ENCODE measurements at places on chromosomes 12 and 14.

DNA sequence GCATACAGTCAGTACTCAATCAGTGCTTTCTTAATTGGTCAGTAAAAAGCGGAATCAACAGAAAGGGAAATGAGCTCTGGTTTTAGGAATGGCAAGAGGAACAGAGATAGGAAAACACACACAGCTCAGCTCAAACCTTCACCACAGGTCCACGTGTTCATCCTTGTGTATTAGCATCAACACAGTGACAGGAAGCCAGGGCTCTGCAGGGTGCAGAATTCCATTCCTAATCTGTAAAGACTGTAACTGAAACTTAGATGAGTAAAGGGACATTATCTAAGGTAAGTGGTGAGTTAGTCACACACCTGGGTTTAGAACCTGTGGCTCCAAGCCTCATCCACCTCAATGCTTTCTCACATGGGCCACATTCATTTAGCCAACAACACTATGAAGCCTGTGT is 1242.2 kb upstream of the TMEM132C start:
- DNase-seq, result no peak

DNA sequence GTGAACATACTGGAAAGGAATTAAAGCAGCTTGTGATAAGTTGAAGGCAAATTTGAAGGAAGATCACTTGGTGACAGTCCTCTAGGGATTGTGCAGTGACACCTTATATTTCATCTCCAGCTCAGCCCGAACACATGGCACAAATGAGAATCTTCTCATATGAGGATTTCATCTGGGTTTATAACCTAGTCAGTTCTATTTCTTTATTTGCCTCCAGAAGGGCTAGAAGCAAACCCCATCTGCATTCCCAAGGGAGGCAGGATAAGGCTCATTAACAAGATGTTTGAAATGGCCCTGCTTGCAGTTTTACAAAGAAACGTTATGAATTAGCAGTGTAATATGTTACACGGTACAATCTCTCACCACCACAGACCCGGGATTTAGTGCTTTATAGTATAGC is 90.7 kb upstream of the KRR1 start:
- DNase-seq, result no peak

DNA sequence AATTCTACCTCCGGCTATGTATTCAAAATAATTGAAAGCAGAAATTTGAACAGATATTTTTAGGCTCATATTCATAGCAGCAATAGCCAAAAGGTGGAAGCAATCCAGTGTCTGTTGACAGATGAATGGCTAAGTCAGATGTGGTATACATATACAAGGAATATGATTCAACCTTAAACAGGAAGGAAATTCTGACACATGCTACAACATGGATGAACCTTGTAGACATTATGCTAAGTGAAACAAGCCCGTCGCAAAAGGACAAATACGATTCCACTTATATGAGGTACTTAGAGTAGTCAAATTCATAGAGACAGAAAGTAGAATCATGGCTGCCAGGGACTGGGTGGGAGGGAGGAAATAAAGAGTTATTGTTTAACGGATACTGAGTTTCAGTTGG is 331.6 kb downstream of the PCNX1 start:
- DNase-seq, result no peak

GRCh38 chr14:82180139-82180538 is 646.5 kb upstream of the SEL1L start:
- DNase-seq, result no peak

- DNase-seq, result no peak
These were observed 38.5 kb downstream of the LRIG3 start for GRCh38 chr12:58881816-58882215.

DNA sequence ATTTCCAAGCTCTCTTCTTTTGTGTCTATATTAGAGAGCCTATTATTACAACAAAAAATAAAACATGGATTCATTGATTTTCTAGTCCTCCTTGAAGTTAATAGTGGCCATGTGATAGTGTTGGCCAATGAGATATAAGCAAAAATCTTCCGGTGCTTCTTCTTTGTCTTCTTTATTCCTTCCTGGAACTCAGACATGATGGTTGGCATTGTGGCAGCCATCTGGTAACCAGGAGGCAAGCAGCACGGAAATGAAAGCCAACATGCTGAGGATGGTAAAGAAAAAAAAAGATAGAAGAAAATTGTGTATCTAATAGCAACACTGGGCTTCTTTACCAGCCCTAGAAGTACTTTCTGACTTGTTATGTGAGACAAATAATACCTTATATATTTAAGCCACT is 50.8 kb upstream of the SEL1L start:
- no peak for DNase-seq

DNA sequence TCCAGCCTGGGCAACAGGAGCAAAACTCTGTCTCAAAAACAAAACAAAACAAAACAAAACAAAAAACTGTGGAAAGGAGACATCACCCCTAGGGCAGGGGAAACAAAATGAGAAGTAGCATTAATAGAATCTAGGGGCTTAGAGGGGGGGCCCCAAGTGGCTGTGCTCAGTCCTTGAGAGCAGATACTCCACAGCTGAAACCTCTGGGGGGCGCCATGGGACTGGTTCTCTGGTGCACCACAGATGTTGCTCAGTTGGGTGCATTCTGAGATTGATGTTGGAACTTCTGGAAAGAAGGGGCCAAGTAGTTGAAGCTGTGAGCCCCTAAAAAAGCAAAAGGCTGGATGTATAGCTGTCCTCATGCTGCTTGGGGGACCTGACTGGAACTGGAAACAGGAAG is 11.8 kb upstream of the SYNE2 start:
- no peak for DNase-seq

DNA sequence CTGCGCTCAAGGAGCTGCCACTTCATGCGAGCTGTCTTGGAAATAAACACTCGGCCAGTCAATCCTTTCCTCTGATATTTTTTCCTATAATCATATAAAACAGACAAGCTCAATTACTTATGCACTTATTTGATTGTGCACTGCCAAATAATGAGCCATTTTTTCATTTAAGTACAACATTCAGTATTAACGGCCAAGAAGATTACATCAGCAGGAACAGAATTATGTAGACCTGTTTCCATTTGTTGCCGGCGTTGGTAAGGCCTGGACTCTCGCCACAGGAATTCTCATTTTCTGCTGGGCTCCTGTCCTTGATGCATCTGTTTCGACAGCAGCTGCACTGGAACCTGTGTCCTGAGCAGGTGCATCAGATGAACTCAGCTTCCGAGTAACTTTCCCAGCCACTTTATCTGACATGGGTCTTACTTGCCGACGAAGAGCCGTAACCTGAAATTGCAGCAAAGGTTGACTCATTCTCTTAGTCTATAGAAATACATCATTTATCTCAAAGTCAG is 110.2 kb downstream of the KIF21A start:
- DNase-seq, result no peak

DNA sequence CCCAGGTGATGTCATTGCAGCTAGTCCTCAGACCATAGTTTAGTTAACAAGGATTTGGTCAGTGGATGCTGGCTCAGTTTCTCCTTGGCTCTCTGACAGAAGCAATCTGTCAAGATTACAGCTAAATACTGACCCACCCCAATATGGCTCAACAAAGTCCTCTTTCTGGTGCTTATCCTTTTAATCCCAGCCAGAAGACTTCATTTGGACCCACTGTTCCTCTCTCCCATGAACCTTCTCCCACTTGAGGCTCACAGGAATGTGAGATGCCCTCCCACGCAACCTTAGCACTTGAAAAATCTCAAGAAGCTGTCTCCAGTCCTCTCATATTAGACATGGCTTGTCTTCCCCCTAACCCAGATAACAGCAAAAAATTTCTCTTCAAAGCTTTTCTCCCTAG is 47.7 kb downstream of the C12orf50 start:
- no peak for DNase-seq

DNA sequence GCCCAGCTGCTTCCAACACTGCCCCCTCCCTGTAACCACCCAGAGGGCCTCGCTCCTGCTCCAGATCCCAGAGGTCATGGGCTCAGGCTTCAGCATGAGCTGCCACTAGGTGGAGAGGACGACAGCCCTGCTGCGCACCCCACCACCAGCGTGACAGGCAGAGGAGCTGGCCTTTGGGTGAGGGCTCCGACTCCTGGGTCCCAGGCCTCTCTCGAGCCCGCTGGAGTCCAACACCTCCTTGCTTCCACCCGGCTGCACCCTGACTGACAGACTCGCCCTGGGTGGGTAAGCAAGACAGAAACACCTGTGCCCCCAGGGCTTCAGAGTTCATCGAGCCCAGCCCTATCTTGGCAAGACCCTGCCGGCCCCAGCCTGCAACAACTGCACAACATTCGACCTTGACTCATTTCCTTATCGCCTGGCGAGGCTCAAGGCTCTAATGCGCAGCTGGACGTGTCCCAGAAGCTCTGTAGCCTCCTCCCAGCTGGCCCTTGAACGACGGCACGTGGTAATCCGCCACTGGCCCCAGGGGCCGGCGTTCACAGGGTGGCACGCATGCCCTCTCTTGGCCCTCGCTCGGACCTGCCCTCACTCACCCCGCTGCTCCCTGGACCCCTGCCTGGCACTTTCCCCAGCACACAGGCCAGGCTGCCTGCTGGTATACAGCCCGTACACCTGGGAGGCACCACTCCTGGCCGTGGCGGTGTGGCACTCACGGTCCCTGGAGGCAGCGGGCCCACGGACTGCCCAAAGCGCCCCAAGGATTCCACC is 28.0 kb downstream of the VPS37B start:
- DNase-seq, result no peak

- DNase-seq, result no peak
These were observed 7.7 kb downstream of the BRF1 start for GRCh38 chr14:105292826-105293711.

GRCh38 chr12:13124656-13125505 is 21.4 kb upstream of the GSG1 start:
- no peak for DNase-seq

- DNase-seq, result no peak
These were observed 285.9 kb downstream of the FOXN3 start for GRCh38 chr14:89131004-89131750.

GRCh38 chr14:100580316-100581227 is 6.6 kb downstream of the BEGAIN start:
- DNase-seq, result no peak

DNA sequence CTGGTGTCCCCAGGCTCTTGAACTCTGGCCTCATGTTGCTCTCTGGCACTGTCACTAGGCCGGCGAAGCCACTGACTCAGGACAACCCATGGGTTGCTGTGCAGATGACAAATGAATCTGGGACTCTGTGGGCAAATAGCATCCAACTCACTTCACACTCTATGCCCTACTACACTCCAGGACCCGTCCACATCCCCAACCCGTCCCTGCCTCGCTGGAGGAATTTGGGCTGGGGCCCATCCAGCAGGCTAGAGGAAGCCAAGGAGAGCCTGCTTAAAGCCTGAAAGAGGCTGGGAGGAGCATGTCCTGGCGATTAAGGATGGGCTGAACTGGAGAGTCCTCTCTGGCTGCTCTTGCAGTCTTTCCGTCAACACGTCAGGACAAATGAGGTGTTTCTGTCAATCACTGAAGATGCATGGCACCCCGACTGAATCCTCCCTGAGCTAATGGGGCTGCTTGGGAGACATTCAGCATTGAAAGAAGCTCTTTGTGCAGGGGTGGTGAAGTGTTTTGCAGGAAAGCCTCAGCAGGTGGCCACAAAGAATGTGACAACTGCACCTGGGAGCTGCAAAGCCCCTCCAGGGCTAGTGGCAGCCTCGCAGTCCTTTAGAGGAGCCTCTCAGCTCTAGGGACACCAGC is 71.7 kb downstream of the ANO2 start:
- no peak for DNase-seq

- DNase-seq, result no peak
These were observed 99.1 kb downstream of the TBC1D30 start for GRCh38 chr12:64923536-64923935.

- DNase-seq, result no peak
These were observed 287.6 kb downstream of the CEP128 start for GRCh38 chr14:80653956-80654355.

- no peak for DNase-seq
These were observed 282.9 kb downstream of the DUSP6 start for GRCh38 chr12:89069431-89069830.

- DNase-seq, result peak; percentile 35
These were observed 206.5 kb downstream of the BCAT1 start for GRCh38 chr12:24742378-24742777.

DNA sequence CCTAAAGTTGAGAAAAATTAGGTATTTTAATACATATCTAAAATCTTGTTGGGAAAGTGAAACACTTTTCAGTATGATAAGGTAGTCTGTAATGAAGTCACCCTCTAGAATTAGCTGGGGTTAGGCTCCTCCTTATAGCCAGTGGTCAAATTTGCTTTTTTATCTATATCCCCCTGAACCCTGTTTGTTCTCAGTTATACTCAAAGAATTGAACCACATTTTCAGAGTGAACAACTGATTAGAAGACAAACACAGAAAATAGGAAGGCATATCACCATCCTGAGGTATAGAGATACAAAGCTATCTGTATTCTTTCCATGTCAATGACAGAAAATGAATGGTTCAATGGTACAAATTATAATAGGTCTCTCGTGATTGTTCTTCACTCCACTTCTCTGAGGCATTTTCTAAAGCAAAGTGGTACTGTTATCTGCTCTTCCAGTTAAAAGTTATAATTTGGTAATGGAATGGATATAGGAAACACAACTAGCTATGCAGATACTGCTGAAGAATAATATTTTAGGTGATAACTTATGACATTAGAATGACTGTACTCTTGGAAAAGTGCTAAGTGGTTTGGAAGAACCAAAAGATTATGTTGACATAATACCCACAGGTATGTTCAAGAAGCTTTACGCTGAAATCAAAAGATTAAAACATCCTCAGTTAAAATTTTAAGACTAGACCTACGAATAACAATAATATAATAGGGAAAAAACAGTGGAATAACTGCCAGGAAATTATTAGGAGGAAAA is 27.6 kb downstream of the WASHC3 start:
- no peak for DNase-seq

GRCh38 chr14:90381011-90381786 is 15.6 kb upstream of the CALM1 start:
- DNase-seq, result no peak
